Femur (tissue), 1 donor: ENCODE measurements at places on chromosomes 6 and 20.

DNA sequence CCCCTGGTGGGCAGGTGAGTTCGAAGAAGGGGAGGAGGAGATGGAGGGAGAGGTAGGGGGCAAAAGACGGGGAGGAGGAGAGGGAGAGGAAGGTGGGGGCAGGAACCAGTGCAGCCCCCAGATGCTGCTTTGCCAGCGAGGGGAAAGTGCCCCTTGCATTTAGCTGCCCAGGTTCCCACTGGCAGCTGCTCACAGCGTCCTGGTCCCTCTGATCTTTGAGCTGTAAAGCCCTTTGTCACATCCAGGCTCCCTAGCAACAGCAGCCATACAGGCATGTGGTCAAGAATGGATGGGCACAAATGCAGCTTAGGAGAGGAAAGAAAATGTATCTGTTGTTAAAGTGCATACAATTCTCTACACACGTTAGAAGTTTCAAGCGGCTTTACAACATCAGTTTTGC lies 160.9 kb downstream of the CD83 start:
- no peak for DNase-seq

DNA sequence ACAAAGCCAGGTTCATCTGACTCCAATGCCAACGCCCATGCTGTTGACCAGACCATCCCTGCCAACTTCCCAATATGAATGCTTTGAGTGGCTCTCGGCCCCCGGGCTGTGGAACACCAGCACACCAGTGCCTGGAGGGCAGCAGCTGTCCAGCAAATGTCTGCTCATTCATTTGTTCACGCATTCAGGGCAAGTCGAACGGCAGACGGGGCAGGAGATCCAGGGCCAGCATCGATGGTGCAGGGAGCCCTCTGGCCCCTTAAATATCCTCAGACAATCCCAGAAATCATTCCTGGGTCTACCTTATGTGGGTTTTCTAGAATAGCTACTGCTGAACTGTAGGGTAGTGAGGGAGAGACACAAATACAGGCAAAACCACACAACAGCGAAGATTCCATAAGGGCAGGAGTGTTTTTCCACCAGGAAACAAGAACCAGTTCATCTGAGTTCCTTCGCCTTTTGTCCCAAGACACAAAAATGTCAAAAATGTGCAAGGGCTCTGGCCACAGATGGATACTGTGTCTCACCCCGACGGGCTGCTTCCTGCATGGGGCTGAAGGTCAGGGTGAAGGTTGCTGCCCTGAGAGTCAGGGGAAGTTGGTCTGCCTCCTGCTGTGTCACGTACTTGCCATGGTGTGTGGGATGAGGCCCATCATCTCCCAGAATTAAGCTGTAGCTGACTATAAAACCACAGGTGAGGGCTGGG lies 15.5 kb downstream of the RIPOR3 start:
- DNase-seq: no peak

- DNase-seq: no peak
Observed at GRCh38 chr6:36519352-36519751, 27.9 kb downstream of the STK38 start.

- no peak for DNase-seq
Observed at GRCh38 chr6:42047213-42047590, 3.1 kb upstream of the TAF8 start.

- no peak for DNase-seq
Observed at GRCh38 chr6:2630359-2630758, 120.4 kb downstream of the MYLK4 start.

DNA sequence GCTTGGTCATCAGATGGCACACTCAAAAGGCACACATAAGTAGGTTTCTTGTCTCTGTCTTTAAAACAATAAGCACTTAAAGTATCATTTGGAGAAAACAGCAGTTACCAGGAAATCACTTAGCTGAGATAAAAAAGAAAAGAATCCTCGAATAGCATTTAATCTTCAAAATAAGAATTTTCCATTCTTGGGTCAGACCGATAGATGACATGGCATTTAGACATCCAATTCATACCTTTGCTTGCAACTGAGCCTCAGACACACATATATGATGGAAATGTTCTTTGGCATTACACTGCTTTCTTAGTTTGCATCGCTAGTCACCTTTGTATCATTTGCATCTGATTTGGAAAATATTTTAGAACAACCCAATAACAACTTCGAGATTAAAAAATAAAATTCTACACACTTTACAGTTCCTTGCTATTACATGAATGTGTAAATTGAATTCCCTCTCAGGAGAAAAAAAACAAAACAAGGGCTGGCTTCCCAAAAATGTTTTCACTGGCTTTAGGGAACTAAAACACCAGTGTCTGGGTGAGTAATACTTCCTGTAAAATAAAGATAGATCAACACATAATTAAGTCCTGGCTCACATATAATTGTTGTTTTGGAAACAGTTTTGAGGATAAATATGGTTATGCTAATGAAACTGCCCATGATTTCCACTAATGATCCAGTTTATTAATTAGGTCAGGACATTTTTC lies 1.3 kb upstream of the RNF217 start:
- no peak for DNase-seq

DNA sequence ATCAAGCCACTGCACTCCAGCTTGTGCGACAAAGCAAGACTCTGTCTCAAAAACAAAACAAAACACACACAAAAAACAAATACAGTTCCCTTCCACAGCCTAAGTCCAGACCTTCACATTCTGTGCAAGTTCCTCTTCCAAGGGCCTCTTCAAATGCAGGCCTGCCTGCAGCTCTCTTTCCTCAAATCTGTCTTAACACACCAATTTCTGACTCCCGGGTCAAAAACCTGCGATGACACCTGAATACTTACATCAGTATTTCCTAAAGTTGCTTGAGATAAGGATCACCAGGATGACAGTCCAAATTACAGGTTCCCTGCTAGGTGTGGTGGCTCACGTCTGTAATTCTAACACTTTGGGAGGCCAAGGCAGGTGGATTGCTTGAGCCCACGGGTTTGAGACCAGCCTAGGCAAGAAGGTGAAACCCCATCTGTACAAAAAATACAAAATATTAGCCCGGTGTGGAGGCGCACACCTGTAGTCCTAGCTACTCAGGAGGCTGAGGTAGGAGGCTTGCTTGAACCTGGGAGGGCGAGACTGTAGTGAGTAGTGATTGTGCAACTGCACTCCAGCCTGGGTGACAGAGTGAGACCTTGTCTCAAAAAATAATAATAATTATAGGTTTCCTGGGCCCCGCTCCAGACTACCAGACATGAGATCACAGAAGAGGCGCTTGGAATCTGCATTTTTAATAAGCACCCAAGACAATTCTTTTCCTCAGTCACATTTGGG lies 8.8 kb upstream of the PARD6B start:
- no peak for DNase-seq
